ENCODE measurements at places on chromosomes 1 and 21. TPM values are rescaled to one million over a fixed set of nuclear protein-coding genes. Genes with fewer than 3 reads are reported as not detected.

Gene RNF223
- polyA plus RNA-seq, result not detected

Gene IL10
- not detected for polyA plus RNA-seq

Gene TP73
- not detected for polyA plus RNA-seq

Gene CDC14A
- polyA plus RNA-seq, result 2.2 TPM

Gene TFB2M
- 23.2 TPM for polyA plus RNA-seq

Measured in AG04450 (cell line).